Tibial nerve (tissue), 4 donors: ENCODE measurements at places on chromosomes 4 and X. TPM values are rescaled to one million over a fixed set of nuclear protein-coding genes. Genes with fewer than 3 reads are reported as not detected.

N4BP2 gene
- 5.9 TPM for total RNA-seq

ZNF275 gene
- 12.6 TPM for total RNA-seq

OTC gene
- 0.87 TPM for total RNA-seq

AR gene
- total RNA-seq: 9.6 TPM

CT83 gene
- not detected for total RNA-seq

TREX2 gene
- total RNA-seq: 3.5 TPM

CHIC2 gene
- 84.6 TPM for total RNA-seq

SCRG1 gene
- total RNA-seq: 0.30 TPM

ZNF330 gene
- 30.6 TPM for total RNA-seq

DUSP9 gene
- total RNA-seq: not detected

TIMP1 gene
- total RNA-seq: 621 TPM

ARMCX5 gene
- total RNA-seq: 14.4 TPM

KLF8 gene
- 20.5 TPM for total RNA-seq

USP26 gene
- not detected for total RNA-seq

CFAP299 gene
- total RNA-seq: not detected

MAGEA9B gene
- not detected for total RNA-seq

TLR2 gene
- 28.3 TPM for total RNA-seq

GRCh38 chr4:168717847-168718246 is 221.0 kb downstream of the PALLD start:
- DNase-seq: peak; percentile 24

DNA sequence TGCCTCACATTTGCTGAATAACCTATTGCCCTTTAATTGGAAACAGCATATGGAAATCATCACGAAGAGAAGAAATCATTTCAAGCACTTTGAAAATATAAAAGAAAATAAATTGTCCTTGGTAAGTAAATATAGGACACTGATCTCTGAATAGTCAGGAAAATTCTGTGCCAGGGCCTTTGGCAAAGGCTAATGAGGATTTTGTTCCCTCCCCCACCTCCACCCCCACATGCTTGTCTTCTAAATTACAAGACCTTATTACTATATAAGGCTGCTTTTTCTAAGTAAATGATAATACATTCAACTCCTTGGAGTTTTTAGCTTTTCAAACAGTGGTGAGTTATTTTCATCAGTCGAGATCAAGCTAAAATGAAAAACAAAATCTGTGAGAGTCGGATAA is 15.8 kb downstream of the SYNPO2 start:
- DNase-seq: no peak

- no peak for DNase-seq
Observed at GRCh38 chr4:189071241-189071640, 869.4 kb upstream of the FRG1 start.

DNA sequence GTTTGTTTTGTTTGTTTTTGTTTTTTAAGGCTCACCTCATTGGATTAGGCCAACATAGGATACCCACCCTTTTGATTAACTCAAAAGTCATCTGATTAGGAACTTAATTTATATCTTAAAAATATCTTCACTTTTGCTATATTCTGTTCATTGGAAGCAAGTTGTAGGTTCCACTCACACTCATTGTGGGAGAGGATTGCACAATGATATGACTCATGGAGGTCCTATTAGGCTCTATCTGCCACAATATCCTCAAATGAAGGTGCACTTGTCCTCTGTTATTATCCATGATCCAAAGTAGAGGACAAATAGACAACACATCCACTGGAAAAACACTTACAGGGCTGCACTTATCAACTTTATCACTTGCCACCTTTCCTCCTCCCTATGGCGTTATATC is 60.5 kb upstream of the ADAMTS3 start:
- no peak for DNase-seq

DNA sequence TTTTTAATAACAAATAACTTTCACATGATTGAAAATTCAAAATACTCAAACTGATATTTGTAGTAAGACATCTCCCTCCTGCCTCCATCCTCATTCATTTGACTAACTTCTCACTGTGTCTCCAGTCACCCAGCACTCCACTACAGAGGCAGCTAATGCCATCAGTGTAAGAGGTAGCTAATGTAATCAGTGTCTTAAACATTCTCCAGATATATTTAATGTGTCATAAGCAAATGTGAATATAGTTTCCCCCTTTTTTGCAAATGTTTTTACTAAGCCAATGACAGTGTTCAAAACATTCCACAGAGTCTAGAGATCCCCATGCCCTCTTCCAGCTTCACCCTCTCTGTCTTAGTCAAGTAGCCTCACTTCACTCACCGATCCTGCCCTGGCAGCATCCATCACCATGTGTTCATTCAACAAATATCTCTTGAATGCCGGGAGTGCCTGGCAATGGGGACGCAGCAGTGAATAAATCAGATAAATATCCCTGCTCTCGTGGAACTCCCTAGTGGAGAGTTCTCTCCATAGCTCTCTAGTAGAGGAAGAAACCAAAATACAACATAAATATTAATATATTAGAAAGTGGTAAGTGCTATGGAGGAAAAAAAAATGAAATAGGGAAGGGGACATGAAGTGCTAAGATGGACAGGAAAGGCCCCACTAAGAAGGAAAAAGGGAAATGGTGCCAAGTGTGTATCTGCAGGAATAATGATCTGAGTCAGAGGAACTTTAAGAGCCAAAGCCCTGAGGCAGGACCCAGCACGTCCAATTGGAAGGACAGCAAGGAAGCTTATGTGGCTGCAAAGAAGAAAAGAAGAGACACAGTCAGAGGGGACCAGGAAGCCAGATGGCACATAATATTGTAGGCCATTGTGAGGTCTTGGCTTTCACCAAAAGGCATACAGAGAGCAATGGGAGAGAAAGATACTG is 18.7 kb downstream of the SCFD2 start:
- no peak for DNase-seq

GRCh38 chrX:102765217-102765616 is 44.7 kb downstream of the GPRASP3 start:
- no peak for DNase-seq

DNA sequence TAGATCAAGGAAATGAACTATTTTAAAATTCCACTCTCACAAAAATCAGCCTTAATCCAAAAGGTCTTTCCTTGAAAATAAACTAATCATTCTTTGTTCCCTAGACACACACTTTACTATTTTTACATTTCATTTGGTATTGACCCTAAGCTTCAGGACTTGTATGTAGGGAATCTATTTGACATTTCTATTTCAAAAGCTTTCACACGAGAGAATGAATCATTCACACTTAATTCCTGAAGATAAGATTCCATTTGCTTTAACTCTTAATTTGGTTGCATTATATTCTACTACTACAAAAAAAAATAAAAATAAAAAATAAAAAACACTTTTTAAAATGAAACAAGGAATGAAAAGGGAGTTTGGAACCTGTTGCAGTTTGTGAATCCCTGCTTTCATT is 43.7 kb downstream of the EDNRA start:
- DNase-seq: no peak

GRCh38 chr4:26069218-26069617 is 155.2 kb downstream of the SMIM20 start:
- DNase-seq: no peak

GRCh38 chr4:90419124-90419711 is 292.0 kb downstream of the CCSER1 start:
- no peak for DNase-seq

- DNase-seq: no peak
Observed at GRCh38 chrX:20237864-20238263, 28.8 kb downstream of the RPS6KA3 start.

DNA sequence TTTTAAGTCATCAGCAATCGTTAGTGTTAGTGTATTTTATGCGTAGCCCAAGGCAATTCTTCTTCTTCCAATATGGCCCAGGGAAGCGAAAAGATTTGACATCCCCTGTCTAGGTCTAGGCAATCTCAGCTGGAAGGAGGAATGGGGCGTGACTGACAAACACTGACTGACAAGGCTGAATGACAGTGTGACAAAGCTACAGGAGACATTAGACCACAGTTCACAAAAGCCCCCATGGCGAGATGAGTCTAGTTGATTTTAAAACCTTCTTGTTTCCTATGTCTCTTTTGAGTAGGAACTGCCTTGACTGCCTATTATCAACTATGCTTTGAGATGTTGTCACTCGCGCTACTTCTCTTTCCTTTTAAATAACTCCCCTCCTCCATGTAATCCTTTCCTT is 42.3 kb downstream of the QRFPR start:
- no peak for DNase-seq

GRCh38 chr4:147837435-147837834 is 105.5 kb downstream of the ARHGAP10 start:
- DNase-seq: no peak

- DNase-seq: no peak
Observed at GRCh38 chrX:143231492-143231891, 205.8 kb downstream of the SPANXN4 start.

- no peak for DNase-seq
Observed at GRCh38 chr4:106463622-106464021, 95.0 kb upstream of the GIMD1 start.

GRCh38 chr4:36363024-36363423 is 81.6 kb downstream of the DTHD1 start:
- DNase-seq: no peak

GRCh38 chr4:17033768-17034181 is 135.3 kb upstream of the LDB2 start:
- DNase-seq: no peak

DNA sequence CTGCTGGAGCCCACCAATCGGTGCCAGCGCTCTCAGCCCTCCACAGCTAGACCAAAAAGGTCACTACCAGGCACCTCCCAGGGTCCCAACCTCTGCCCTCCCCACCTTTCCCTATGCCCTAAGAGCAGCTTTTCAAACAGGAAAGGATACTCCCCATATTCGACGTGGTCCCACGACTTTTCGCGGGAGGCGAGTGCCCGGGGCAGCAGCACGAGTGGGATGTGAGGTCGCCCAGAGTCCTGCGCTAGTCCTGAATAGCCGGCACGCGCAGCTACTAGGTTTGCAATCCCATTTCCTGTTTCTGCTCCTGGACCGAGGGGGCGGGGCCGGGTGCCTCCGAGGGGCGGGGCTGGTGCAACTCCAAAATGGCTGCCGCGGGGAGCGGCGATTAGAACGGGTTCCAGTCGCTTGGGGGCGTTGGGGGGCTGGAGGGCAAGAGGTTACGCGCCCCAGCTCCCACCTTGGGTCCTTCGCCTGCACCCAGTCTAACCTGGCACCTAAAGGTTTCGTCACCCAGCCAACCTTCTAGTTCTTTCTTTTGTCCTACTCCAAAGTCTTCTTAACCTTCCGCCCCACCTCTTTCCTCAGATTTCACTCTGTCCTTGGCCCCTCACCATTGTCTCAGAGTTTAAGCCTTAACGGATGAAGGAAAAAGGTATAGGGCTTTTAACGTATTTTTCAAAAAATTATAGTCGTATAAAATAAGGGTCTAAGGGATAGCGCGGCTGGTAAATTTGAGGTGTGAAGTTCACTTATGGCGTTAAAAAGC is 85.0 kb upstream of the TENT5D start:
- DNase-seq: peak; percentile 8

- no peak for DNase-seq
Observed at GRCh38 chr4:136392576-136392975, 1139.7 kb downstream of the PCDH18 start.

- no peak for DNase-seq
Observed at GRCh38 chr4:153713866-153714646, 30.0 kb downstream of the TLR2 start.

DNA sequence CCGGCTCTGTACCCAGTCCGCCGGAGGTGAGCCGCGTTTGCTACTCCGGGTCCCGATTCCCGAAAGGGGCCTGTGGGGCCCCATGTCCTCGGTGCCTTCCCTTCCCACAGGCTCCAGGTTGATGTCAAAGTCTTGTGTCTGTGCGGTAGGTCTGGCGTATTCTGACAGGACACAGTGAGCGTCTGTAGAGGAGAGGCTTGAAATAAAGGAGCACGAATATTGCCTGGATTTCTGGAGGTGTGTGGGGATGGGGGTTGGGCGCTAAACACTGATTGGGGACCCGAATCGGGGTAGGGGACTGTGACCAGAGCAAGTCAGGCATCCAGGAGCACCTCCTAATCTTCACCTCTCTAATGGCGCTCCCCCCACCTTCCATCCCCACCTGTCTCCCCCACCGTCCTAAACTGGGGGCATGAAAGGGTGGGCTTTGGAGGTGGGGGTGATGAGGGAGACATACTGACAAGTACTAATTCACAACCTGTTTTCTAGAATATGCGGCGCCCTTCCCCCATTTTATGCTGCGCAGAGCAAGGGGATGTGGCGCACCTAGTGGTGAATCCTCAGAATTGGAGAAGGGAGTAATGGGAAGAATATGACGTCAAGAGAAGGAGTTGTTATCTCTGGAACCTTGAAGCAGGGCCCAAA is 855 bp downstream of the GPRASP2 start:
- DNase-seq: peak; percentile 60

- no peak for DNase-seq
Observed at GRCh38 chr4:141922236-141922635, 285.9 kb downstream of the IL15 start.

- DNase-seq: peak; percentile 6
Observed at GRCh38 chrX:69109706-69110105, 55.5 kb downstream of the PJA1 start.

GRCh38 chr4:26388671-26389070 is 67.9 kb downstream of the RBPJ start:
- no peak for DNase-seq

- no peak for DNase-seq
Observed at GRCh38 chr4:156596026-156596425, 375.6 kb downstream of the PDGFC start.

DNA sequence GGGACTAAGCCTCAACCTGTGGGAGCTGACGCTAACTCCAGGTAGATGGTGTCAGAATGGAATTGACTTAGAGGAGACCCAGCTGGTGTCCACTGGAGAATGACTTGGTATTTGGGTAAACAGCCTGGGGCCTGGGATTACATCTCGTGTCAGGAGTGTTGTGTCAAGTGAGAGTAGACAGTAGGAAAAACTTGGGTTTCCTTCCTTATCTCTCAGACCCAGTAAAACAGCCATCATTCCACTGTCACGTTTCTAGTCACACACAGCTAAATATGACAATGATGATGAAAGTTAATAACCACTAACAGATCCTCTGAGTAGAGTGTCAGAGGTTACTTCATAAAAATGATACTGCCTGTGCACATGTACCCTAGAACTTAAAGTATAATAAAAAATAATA is 13.8 kb downstream of the ZNF674 start:
- no peak for DNase-seq

DNA sequence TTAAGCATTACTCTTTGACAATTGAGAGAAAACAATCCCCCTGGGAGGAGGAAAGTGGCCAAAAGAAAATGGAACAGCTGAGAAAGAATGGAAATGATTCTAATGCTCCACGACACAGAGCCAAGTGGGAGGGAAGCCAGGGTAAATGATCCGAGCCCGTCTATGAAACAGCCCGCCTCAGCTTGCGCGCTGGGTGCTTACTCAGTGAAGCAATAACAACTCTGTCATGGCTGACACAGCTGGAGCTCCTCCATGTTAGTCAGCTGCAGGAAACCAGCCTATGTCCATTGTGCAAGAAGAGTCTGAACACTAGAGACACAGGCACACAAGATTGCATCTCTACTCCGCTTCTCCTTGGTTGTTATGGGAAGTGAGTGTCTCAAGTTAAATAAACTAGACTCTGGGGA is 19.3 kb downstream of the NOA1 start:
- peak; percentile 83 for DNase-seq

- DNase-seq: no peak
Observed at GRCh38 chr4:54402880-54403480, 173.9 kb downstream of the PDGFRA start.
